Activated gamma-delta T cell treated with Interleukin-2 at 50 U/mL for 16 hours (primary cell): ENCODE measurements at places on chromosomes 12 and 14.

DNA sequence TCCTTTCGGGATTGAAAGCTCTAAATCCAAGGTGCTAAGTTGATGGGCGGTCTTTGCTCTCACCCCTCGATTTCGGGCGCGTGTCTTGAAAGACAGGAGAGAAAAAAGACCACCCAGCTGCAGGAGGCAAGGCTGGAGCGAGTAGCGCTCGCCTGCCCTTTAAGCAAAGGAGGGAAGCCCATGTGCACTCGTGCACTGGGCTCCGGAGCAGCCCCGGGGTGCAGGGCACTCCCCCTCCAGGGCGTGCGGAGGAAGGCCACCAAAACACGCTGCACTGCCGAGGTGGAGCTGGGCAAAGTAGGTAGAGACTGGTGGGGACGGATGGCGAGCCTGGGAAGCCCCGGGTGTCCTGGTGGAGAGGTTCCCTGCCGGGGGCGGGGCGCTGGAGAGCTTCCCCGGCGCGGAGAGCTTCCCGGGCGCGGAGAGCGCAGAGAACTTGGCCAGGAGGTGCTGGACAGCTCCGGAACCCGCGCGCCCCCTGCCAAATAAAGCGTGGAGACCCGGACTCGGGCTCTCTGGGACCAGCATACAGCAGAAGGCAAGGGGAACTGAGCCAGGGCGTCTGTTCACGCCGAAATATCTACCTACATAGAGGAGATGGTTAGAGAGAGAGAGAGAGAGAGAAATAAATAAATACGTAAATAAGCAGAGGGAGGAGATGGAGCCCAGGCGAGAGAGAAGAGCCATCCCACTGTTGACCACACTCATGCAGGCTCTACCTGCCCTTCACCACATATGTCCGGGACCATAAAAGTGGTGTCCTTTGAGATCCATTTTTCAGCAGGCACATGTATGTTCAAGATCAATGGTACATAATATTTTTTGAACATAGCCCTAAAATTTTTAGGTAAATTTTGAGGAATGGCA lies 662 bp upstream of the NELL2 start:
- peak; percentile 45 for DNase-seq

DNA sequence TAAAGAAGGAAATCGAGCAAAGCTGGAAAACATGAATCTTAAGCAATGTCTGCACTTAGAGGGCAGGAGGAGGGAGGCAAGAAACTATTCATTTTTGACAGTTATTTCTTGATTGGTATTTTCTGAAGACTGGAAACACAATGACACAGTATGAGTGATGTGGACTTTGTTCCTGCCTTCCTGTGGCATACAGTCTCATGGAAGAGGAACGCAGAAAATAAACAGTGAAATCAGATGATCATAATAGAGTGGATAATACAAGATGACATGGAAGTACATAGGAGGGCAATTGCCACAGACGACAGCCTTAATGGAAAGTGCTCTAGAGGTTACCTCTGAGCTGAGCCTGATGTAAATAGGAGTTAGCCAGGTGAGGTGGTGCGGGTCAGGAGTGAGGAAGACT lies 140.4 kb upstream of the MAX start:
- DNase-seq, result no peak

DNA sequence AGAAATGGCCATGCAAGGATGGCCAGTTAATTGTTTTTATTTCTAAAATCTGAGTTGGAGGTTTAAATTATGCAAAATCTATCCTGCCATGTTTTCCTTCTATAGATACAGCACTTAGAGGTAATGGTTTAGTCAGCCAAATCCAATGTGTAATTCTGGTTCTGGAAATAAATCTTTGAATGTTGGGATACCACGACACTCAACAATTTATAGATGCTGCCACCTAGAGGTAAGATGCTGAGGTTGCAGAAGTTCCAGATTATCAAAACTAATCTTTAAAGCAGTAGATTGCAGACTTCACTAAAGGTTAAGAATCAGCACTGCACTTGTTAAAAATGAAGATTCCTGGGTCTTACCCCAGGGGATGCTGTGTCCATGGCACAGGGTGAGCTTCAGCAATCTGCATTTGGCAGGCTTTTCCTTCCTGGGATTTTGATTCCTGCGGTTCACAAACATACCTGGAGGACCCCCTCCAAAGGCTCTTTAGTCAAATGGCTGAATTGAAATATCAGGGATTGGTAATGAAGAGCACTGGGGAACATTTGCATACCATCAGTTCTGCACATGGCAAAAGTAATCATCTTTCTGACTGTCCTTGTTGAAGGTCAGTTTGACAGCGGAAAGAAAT lies 53.4 kb upstream of the ANO4 start:
- no peak for DNase-seq

DNA sequence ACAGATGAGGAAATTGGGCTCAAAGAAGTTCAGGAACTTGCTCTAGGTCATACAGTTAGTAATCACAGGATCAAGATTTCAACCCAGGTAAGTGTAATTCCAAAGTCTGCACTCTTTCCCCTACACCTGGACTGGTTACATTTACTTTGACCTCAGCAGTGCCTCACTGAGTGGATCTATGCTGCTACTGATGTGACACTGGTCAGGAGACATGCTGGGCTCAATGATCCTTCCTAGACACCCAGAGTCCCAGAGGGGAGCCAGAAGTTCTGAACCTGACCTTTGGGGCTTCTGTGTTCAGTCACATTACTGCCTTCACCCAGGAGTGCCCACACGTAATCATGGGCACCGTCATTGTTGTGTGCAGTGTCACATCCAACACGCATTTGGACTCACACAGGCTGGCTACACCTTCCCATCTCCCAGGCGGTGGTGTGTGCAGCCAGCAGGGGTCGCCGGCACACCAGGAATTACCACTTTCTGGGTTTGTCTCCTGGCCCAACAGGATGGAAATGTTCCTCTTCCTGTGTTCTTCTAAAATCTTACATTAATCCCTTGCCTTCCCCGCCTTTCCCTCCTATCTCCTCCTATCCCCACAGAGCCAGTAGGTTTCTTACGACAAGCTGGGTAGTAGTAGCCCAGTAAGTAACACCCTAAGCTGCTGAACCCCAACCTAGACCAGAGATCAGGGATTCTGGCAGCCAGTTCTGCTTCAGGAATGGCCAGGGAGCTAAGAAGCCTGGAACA lies 25.6 kb downstream of the CALCOCO1 start:
- DNase-seq, result peak; percentile 75

DNA sequence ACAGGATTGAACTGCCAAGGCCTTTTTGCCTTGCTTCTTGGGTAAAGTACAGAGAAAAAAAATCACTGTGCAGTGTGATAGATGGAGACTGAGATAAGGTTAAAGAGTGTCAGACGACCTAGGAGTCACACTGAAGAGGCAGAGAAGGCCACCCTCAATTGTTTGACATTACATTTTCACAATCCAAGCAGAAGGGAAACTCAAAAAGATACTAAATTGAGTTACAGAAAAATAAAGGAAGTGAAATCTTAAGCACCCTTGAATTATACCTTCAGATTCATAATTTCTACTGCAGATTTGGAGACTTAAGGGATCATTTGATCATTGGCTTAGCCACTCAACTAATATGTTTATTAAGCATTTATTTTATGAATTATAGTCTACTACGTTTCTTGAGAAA lies 97.1 kb downstream of the MYF5 start:
- no peak for DNase-seq

- no peak for DNase-seq
Measured at GRCh38 chr12:103851127-103851526, 10.1 kb upstream of the NT5DC3 start.

- no peak for DNase-seq
Measured at GRCh38 chr12:70983692-70984091, 63.2 kb upstream of the PTPRR start.

DNA sequence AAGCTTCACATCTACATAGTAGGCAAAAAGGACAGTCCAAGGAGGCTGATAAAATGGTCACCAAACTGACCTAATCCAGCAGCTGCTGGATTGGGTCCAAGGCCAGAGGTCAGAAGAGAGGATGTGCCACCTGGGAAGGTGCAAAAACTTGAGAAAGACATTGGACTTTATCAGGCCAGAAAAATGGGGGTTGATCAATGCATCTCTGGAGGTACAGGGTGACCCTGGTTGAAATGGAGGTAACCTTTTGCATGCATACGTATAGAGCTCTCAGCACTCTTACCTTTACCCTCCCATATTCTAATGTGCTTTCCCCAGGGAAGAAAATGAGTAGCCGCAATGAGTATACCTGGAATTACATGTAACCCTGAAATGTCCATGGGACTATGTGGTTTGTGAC lies 16.0 kb downstream of the BTG1 start:
- DNase-seq, result no peak

DNA sequence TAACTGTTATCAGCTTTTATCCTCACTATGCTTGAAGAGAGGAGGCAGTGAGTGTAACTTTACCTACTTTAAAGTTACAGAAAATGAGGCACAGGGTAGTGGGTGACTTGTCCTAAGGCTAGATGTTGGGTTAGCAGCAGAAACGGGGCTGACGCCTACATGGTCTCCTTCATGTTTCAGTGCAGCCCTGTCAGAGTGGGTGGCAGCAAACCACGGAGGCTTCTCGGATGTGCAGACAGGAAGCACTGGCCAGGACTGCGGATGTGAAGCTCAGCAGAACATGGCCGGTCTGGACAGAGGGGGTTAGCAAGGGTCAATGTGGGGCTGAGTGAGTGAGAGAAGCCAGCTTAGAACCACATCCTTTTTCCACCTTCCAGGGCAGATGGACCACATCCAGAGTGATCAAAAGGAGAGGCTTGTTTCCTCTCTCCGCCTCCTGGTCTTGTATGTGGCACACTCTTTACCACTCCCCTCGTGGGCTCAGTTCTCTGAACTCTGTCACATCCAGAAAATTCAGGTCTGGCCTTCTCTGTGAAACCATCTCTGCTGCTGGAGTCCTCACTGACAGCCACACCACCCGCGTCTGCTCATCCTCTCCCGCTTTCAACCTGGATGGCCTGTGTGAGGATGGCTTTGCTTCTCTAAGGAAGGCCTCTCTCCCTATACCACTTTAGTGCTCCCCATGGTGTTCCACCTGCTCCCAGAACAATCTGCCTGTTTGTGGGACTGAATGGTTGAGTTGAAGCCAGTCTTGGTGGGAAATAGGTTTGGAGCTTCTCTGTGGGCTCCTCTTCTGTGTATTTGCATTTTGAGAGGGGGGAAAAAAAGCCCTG lies 14.1 kb downstream of the SUSD6 start:
- DNase-seq, result peak; percentile 68

- no peak for DNase-seq
Measured at GRCh38 chr12:57011438-57012424, 4.6 kb downstream of the TAC3 start.
